ENCODE measurements at places on chromosomes 1 and 21. TPM values are rescaled to one million over a fixed set of nuclear protein-coding genes. Genes with fewer than 3 reads are reported as not detected.

DNA sequence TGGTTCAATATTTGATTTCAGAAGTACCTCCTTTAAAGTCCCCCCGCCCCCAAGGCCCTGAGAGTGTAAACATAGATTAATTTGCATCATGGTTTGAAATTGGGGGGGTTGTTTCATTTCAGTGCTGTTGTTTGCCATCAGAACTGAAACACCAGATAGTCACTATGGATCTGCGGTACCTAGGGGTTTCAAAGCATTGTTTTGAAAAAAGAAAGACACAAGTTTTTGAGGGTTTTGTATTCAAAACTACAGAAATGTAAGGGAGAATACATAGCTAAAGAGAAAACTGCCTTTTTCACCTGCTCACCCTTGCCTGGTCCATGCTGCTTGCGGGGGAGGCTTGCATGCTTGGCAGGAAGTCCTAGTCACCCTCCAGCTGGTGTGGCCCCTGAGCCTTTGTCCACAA, 59.3 kb downstream of the ACP6 start:
- DNase-seq, result no peak

DNA sequence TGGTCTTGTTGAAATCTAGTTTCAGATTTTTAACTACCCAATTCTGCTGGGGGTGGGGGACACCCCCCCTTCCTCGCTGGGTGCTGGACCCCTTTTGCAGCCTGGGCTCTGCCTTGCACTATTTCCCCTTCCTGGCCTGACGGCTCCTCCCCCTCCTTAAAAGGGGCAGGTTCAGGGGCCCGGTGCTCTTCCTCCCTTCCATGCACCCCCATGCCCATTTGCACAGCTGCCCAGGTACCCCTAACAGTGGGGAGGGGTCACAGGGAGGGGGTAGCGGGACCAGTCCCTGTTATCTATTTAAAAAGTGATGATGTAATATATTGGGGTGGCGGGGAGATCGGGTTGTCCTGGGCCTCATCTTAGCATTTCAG, 15.3 kb downstream of the ZBTB7B start:
- no peak for DNase-seq

DNA sequence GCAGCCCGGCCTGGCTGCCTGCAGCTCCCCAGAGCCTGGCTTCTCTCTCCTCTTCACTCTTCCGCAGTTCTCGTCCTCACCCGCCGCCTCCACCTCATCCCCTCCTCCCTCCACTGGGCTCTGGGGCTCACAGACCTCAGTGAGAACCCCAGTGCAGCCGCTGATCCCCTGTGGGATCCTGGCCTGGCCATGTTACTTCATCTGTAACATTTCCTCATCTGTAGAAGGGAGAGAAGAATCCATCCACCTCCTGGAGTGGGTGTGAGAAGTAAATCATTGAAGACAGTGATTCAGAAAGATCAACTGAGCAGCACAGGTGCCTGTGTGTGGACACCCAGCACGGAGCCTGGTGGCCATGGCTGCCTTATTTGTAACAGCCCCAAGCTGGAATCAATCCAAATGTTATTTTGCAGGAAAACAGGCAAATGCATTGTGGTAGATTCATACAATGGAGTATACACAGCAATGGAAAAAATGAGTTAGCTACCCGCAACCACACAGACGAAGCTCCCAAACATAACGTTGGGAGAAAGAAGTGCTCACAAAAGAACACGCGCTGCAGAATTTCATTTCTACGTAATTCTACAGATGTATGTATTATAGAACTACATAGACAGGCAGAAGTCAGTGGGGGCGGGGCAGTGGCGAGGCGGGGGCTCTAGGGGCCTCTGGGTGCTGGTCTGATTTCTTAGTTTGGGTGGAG, 8.7 kb downstream of the LAPTM5 start:
- no peak for DNase-seq

GRCh38 chr1:163337631-163338030, 15.9 kb downstream of the NUF2 start:
- DNase-seq, result no peak

- DNase-seq, result no peak
Measured at GRCh38 chr1:156684227-156684782, 7.1 kb upstream of the NES start.

DNA sequence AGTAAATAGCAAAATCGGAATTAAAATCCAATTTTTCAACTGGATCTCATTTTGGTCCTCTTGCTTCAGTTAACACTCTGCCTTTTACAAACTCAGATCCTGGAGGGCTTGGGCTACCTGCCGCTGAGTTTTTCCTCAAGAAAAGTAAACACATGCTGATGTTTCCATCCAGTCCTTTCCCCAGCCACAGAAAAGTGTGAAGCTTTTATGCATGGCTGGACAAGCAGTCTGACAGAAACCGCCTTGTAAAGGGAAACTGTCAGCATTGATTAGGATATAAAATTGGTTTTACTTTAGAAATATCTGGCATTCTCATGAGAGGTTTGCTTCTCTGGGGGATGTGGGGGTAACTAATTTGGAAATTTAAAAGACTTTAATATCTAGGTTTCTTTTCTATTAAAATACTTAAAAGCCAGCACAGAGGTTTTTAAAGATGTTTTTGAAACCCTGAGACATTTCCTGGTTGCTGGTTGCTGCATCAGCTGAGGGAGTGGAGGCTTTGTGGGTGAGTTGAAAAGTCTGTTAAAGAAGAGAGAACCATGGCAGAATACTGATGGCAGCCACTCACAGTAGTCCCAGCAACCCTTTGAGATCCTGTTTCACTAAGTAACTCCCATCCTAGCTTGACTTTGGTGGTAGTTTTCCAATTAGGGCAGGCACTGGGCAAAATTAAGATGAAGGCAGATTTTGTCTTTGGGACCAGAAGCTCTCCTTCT, 238.3 kb downstream of the PAPPA2 start:
- no peak for DNase-seq

ESRRG gene
- 17.9 TPM for polyA plus RNA-seq

ARHGEF11 gene
- 20.0 TPM for polyA plus RNA-seq

FGR gene
- 1.4 TPM for polyA plus RNA-seq

HSD11B1 gene
- not detected for polyA plus RNA-seq

NUP133 gene
- 29.7 TPM for polyA plus RNA-seq

F13B gene
- polyA plus RNA-seq, result not detected

Data from forelimb muscle (tissue), 1 donor.